ENCODE measurements at places on chromosomes 6 and 20.

DNA sequence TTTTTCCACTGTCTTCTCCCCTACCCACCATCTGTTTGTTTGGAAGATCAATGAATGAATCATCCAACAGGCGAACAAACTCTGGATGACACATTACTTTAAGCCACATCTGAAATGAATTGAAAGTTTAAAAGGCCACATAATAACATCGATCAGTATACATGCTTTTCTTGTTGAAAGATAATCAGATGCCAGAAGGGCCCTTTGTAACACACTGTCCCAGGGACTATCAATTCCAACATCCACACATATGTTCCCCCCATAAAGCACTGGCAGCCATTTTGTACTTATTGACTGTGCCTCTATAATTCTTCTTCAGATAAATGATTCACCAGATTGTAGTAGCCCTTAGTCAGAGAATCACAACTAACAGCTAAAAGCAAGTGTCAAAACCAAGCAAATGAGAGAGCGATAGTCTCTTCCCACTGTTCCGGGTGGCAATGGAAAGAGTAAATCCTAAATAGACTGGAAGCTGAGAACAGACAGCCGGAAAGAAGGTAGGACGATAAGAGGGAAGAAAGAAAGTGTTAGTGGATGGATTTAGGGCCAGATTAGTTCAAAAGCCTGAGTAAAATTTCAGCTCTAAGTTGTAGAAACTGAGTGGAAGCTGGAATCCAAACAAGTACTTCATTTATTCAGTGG is 184.9 kb upstream of the TENT5A start:
- no peak for DNase-seq

DNA sequence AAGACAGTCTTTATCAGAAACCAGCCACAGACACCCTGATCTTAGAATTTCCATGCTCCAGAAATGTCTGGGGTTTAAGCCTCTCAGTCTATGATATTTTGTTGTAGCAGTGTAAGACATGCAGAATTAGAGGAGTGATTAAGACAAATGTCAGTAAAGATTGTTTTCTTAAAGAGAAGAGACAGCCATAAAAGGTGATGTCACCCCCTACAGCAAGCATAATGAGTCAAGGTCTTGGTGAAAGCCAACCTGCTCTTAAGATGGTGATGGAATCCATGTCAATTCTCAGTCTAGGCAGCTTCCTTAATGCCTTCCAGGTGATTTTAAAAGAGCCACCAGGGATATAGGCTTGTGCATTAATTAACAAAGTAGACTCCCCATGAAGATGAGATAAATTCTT is 849.9 kb upstream of the EPHA7 start:
- no peak for DNase-seq

- no peak for DNase-seq
Measured at GRCh38 chr20:56945057-56945456, 316.0 kb downstream of the TFAP2C start.

DNA sequence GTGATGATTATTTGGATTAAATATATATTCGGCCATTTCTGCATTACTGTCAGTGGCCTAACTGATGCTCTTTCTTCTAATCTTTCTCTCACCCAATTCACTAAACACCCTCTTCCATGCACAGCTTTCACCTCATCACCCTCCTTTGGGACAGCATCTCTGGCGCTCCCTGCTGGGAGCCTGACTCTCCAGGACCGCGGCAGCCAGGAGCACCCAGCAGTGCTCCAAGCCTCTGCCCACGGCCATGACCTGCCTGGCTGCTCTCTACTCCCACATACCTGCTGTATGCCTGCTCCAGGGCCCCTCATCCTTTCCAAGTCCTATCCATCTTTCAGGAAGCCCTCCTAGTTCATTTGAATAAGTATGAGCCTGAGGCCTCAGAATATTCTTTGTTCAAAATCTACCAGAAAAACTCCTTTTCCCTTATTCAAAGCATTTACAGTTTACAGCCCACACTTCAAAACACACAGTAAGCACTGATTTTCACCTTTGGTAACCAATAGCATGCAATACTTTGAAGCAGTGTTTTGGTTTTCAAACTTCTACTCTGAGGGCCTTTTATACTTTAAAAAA is 15.2 kb downstream of the CTCFL start:
- no peak for DNase-seq

- no peak for DNase-seq
Measured at GRCh38 chr6:37620519-37620918, 77.2 kb downstream of the MDGA1 start.

GRCh38 chr20:4413314-4414049 is 308.2 kb upstream of the PRND start:
- DNase-seq, result no peak

DNA sequence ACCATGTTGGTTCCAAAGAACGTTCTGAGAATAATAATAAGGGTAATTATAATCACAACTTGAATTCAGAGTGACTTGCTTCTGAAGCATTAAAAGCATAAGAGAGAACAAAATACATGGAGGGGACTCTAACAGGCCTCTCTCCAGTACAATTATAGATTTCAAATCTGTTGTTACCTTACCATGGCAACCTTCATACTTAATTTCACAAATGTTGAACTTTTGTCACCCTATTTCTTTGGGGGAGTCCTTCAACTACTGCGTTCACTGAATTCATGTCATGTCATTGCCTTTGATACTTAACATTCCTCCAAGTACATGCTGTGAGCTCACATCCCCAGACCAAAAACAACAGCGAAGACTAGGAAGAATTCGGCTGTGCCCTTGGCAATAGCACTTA is 104.0 kb downstream of the MKKS start:
- no peak for DNase-seq

GRCh38 chr6:151390851-151391470 is 398 bp downstream of the ZBTB2 start:
- peak; percentile 77 for DNase-seq

DNA sequence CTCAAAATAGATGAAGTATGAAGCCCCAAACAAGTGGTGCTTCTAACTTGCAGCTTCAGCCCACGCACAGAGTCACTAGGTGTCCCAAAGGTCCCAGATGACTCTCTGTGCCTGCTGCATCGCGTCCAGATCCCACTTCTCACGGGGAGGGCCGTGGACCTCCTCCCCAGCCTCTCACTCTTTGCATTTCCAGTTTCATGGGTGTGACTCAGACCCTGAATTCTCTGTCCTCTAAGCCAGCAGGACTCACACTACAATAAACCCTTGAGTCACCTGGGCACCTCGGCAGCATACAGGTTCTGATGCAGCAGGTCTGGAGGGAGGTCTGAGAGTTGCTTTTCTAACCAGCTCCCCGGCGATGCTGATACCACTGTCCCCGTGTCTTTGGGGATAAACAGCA is 114.0 kb upstream of the RIN2 start:
- DNase-seq, result no peak

DNA sequence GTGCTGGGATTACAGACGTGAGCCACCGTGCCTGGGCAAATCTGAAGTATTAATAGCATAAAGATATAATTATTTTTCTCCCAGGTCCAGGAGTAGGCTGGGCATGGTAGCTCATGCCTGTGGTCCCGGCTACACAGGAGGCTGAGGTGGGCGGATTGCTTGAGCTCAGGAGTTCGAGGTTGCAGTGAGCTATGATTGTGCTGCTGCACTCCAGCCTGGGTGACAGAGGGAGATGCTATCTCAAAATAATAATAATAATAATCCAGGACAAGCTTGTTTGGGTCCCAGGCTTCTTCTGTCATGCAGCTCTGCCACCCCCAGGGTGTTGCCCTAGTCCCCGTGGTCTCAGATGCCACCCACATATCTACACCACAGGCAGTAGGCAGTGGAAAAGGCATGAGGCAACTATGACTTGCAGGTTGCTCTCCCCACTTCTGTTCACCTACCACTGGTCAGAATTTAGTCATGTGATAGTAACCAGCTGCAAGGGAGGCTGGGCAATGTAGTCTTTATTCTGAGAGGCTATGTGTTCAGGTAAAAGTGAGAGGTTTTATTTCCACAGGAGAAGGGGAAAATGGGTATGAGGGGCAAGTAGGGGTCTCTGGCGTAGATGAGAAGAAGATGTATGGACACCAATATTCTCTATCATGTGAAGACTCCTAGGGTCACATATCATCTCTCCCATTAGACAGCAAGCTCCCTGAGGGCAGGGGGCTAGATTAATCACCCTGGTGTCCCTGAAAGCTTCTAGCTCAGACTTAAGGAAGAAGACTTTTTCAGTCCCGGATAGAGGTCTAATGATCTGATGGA is 25.7 kb downstream of the TCF15 start:
- DNase-seq, result no peak

DNA sequence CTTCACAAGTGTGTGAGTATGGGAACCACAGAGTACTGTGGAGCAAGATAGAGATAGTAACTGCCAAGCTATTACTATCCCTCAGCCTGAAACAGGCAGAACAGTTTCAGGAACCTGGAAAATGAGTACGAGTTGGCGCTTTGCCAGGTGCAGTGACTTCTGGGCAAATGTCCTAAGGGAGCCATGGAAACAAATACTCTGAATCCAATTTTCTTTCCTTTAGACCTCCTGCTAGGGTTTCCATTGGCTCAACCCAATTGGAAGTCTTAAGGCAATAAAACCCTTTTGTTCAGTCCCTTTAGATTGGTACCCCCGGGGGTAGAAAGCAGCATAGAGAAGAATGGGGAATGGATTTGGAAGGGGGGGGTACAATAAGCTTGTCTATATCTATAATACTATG is 205.0 kb upstream of the EPHA7 start:
- no peak for DNase-seq

- no peak for DNase-seq
Measured at GRCh38 chr6:48881551-48881950, 581.5 kb downstream of the MMUT start.

GRCh38 chr6:150719831-150720230 is 120.1 kb downstream of the PLEKHG1 start:
- DNase-seq, result no peak

- DNase-seq, result no peak
Measured at GRCh38 chr20:33917831-33918525, 75.7 kb upstream of the RALY start.

DNA sequence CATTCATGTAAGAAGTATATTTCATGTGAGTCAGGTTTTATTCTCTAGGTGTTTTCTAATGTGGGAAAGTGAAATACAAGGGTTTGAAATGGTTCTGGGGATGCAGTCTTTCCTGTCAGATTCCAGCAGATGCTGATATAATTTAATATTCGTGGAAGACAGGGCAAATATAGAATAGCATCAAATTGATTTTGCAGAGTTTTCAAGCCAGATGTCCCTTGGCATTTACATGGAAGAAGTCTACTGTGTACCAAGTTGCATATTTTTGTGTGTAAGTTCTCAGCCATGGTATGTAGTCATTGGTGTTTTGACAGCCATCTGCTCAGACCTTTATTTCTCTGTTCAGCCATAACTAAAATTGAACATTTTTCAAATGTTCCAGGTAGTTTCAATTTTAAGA is 143.7 kb downstream of the LAMA2 start:
- no peak for DNase-seq

- DNase-seq, result no peak
Measured at GRCh38 chr20:24960861-24961260, 11.8 kb downstream of the CST7 start.

DNA sequence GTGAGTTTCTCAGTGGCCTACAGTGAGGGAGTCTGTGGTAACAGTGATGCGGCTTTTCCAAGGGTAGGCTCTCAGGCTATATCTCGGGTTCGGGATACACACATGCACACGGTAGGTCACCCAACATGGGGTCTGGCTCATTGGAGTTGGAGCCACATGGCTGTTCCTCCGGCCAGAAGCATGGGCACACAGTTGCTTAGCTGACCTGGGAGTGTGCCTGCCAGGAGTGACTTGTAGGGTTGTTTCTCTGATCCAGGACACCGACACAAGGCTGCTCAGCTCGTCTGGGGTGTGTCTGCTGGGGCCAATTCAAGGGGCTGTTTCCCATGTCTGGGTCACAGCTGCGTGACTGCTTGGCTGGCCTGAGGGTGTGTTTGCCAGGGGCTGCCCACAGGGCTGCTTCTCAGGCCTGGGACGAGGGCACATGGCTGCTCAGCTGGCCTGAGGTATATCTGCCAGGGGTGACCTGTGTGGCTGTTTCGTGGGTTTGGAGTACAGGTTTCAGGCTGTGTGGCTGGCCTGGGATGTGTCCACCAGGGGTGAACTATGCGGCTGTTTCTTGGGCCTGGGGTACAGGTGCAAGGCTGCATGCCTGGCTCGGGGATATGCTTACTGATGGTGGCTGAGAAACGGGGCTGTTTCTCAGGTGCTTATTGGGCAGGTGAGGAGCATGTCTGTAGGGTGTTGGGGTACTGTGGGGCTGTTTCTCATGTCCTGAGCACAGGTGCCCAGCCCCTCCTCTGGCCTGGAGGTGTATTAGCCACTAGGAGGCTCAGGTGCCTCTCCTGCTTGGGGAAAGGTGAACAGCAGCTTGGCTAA is 15.2 kb downstream of the KIF25 start:
- DNase-seq, result no peak

DNA sequence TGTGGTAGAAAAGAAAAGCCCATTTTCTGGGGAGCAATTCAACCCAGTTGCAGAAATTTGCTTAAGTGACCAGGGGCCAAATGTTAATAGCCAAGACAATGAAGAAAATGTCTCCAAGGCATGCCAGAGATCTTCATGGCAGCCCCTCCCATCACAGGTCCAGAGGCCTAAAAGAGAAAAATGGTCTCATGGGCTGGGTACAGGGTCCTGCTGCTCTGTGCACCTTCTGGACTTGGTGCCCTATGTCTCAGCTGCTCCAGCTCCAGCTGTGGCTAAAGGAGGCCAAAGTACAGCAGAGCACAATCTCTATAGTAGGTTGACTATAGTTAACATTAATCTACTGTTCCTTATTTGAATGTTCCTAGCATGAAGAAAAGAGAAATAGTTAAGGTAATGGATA is 44.7 kb downstream of the FRK start:
- DNase-seq, result no peak

DNA sequence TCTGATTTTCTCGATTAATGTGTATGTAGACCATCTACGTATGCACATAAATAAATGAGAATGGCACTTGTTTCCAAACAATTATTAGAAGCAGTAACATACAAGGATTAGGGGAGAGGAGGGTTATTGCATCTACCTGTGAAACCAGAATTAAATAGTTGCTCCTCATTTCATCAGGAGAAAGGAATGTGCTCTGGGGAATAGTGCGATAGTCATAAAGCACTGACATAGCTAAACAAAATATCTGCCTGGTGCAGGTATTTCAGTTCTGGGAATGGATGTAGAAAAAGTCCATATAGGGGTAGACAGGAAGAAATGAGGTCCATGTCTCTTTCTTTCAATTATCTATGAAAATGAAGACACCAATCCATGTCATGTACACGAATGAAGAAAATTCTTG is 1.6 kb upstream of the ID4 start:
- DNase-seq, result no peak

DNA sequence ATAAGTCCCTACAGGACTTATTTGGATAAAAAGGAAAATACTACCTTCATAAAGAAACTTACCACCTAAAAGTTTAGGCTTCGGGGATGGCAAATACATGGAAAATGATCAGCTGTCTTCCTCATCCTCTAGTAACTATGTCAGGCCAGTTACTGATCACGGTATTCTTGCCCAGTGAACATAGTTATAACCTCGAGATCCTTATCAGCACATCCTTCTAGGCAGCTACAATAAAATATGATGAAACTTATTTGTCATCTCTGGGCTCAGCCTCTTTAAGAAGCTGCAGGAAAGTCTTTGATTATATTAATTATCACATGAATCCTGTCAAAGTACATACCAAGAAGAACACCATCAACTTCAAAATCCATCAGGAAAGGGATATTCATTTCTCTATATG is 41.8 kb downstream of the SF3B5 start:
- no peak for DNase-seq

Measured in neuronal stem cell (in vitro differentiated cells).